Dermis blood vessel endothelial cell (primary cell): ENCODE measurements at places on chromosomes 1 and 21.

GRCh38 chr1:221765527-221765926 lies 23.6 kb upstream of the DUSP10 start:
- DNase-seq: no peak

- DNase-seq: peak; percentile 45
Measured at GRCh38 chr1:199780948-199781670, 246.4 kb upstream of the NR5A2 start.

GRCh38 chr1:22252251-22252650 lies 109.4 kb upstream of the WNT4 start:
- no peak for DNase-seq

- DNase-seq: no peak
Measured at GRCh38 chr1:195376190-195376589, 1232.0 kb downstream of the KCNT2 start.

- no peak for DNase-seq
Measured at GRCh38 chr1:203915811-203916210, 54.4 kb downstream of the SNRPE start.

- DNase-seq: no peak
Measured at GRCh38 chr1:228155596-228156514, 6.1 kb downstream of the GJC2 start.

DNA sequence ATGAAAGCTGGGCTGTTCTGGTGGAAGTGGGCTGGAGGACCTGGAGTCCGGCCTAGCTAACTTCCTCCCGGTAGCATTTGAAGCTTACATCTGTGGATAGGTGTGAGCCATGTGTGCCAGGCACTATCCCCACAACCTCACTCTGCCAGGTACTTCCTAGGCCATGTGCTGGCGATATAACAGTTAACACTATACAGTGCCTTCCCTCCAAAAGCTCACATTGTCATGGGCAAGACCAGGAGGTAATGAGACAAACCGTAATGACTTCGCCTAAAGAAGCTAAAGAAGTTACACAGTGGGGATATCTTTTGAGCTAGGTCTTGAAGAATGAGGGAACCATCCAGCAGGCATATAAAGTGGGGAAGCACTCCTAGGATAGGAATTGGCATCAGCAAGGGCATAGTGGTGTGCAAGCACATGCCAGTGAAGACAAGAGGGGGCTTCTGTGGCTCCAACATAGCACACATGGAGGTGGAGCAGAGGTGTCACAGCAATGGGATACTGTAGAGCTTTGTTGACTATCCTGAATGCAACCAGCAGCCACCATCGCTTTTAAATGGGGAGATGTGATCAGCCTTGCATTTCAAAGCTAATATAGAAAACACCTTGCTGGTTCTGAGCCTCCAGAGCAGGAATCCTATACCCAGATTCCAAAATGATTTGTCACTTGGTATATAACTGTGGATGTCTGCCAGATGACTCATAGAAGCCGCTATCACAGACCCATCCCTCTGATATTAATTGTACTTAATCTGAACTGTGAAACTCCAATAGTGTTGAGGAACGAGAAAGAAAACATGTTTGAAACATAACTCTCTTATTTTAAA lies 466.3 kb downstream of the LMO4 start:
- peak; percentile 52 for DNase-seq

- no peak for DNase-seq
Measured at GRCh38 chr1:59282951-59283350, 13.9 kb upstream of the FGGY start.

- no peak for DNase-seq
Measured at GRCh38 chr1:222382171-222382570, 165.7 kb downstream of the HHIPL2 start.
